ENCODE measurements at places on chromosomes 7 and 10. TPM values are rescaled to one million over a fixed set of nuclear protein-coding genes. Genes with fewer than 3 reads are reported as not detected.

AKR1C8 gene
- total RNA-seq = not detected

CPXM2 gene
- 27.4 TPM for total RNA-seq

NPC1L1 gene
- total RNA-seq = 0.11 TPM

GARIN1A gene
- 0.18 TPM for total RNA-seq

DUSP5 gene
- total RNA-seq = 6.9 TPM

HGF gene
- total RNA-seq = 8.1 TPM

- no peaks in the 10 kb centered on the region for H3K27me3 ChIP-seq
- H3K4me1 ChIP-seq = no peaks in the 10 kb centered on the region
- no peak overlapping the region for H3K4me3 ChIP-seq
- no peak for DNase-seq
- no peak overlapping the region for H3K27ac ChIP-seq
- H3K36me3 ChIP-seq = no peaks in the 10 kb centered on the region
These were observed 193.9 kb upstream of the PHF14 start for GRCh38 chr7:10779465-10780399.

DNA sequence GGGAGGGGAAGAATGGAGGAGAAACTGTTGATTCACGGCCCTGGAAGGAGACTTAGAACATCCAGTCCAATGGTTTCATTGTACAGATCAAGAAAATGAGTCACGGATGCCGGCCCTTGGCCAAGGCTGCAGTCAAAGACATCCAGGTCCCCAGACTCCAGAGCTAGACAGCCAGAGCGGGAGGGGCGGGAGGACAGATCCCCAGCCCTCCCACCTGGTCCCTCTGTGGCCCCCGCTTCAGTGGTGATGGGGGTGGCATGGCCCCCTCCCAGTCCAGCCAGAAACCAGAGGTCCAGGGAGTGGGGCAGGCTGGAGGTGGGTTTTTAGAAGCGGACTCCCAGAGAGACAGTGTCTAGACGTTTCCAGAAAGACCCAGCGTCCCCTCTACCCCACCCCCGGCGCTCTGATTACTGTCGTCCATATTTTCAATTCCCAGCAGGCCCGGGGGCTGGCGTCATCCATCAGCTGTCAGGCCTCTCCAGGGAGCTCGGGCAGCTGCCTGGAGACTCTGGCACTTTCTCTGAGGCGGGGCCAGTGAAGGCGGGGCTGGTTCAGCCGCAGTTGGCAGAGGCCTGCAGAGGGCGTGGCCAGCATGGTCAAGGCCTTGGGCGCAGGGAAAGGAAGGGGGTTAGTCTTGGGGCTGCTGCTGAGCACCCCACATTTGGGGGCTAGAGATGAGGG lies 8.0 kb upstream of the HSPB1 start:
- H3K4me1 ChIP-seq = peaks cover 29% of the 10 kb centered on the region
- no peak overlapping the region for H3K4me3 ChIP-seq
- no peaks in the 10 kb centered on the region for H3K36me3 ChIP-seq
- peak; percentile 96 for DNase-seq
- peak overlapping the region; percentile 98 for H3K27ac ChIP-seq

DNA sequence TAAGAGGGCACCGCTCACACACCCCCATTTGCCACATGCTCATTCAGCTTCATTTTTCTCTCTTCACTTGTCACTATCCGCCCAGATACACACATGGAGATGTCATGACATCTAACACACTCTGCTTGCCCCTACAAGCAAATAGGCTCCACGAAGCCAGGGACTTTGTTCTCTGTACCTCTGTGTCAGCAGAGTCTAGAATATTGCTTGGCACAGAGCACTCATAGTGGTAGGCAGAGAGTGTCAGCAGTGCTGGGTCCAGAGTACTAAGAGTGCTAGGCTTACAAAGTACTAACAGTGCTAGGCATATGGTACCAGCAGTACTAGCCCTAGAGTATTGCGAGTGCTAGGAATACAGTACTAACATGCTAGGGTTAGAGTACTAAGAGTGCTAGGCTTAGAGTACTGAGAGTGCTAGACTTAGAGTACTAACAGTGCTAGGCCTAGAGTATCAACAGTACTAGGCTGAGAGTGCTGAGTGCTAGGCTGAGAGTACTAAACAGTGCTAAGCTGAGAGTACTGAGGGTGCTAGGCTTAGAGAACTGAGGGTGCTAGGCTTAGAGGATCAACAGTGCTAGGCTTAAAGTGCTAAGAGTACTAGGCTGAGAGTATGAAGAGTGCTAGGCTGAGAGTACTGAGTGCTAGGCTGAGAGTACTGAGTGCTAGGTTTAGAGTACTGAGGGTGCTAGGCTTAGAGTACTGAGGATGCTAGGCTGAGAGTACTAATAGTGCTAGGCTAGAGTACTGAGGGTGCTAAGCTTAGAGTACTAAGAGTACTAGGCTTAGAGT lies 166.1 kb downstream of the PRKAG2 start:
- no peak for DNase-seq
- H3K27ac ChIP-seq = no peak overlapping the region
- H3K36me3 ChIP-seq = no peaks in the 10 kb centered on the region
- no peaks in the 10 kb centered on the region for H3K4me1 ChIP-seq

GRCh38 chr7:154372011-154372601 lies 319.9 kb downstream of the DPP6 start:
- no peak overlapping the region for H3K27ac ChIP-seq
- H3K36me3 ChIP-seq = no peaks in the 10 kb centered on the region
- H3K27me3 ChIP-seq = no peaks in the 10 kb centered on the region
- DNase-seq = no peak
- no peak overlapping the region for H3K4me3 ChIP-seq

DNA sequence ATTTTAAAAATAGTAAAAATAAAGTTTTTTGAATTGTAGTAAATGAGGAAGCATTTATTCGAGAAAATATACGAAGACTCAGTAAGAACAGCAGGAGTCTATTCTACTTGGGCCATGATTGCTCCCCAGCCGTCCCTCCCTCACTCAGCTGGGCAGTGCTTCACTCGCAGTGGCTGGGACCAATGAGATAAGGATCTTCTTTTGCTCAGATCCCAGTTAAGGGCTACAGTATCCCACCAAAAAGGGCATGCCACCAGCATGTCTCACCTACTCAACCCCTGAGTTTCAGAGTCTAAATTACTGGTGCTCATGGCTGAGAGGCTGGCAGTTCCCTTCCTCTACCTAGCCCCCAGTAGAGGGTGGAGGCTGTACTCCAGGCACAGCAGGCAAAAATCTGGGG lies 455.7 kb upstream of the PFKP start:
- H3K4me3 ChIP-seq = no peak overlapping the region
- no peaks in the 10 kb centered on the region for H3K27me3 ChIP-seq
- H3K4me1 ChIP-seq = no peaks in the 10 kb centered on the region
- no peak overlapping the region for H3K27ac ChIP-seq
- no peak for DNase-seq

GRCh38 chr7:138981332-138982203 lies at the start of gene KIAA1549:
KIAA1549 (minus strand) TSS chr7:138981389; CDS start chr7:138981269, 120 bp downstream.
- peak within 1 kb of the TSS; percentile 50 for H3K4me3 ChIP-seq
- H3K4me1 ChIP-seq = no peaks in the 10 kb centered on the region
- H3K27me3 ChIP-seq = no peaks in the 10 kb centered on the region
- peak within 1 kb of the TSS; percentile 57 for H3K27ac ChIP-seq
- no peaks in the 10 kb centered on the region for H3K36me3 ChIP-seq

All from prostate gland (tissue), 2 donors.